Cerebellar cortex (tissue), 1 donor: ENCODE measurements at places on chromosomes 3 and 15.

- DNase-seq = no peak
Observed at GRCh38 chr15:96237002-96237401, 93.5 kb upstream of the NR2F2 start.

DNA sequence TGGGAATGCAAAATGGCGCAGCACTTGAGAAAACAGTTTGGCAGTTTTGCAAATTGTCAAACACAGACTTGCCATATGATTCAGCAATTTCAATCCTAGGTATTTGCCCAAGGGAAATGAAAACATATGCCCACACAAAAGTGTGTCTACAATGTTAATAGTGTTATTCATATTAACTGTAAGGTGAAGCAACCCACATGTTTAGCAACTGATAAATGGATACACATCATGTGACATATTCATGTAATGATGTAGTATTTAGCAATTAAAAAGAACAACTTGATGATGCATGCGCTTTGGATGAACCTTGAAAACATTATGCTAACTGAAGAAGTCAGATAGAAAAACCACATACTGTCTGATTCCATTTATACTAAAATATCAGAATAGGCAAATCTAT is 539.0 kb upstream of the PPP2R3A start:
- DNase-seq = no peak

DNA sequence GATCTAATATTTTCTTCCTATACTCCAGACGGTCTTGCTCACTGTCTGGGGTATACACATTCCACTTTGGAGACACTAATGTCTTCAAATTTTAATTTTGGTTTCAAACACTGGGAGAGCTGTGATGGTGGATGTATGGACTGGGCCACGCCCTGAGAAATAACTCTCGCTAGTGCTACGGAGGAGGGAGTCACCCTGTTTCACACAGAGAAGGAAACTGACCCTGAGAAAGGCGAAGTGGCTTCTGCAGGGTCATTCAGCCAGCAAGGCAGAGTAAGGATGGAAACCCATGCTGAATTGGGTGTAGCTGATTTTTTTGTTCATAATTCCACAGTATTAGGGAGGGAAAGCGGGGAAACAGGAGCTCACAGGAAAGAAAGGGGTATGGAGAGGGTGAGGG is 8.6 kb upstream of the SKIC8 start:
- DNase-seq = no peak

DNA sequence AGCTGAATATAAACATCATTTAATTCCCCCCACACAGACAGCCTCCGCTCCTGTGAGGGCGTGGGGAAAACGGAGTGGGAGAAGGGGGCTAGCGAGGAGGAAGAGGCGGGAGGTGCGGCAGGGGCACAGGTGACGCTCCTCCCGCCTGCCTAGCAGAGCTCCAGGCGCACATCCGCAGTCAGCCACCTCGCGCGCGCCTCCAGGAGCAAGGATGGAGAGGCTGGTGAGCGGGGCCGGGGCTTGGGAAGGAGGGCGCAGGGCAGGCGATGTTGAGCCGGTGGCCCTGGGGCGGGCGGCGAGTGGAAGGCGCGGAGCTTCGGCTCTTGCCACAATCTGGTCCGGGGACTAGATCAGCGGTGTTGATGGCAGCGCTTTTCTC is at the start of gene CD200:
Gene CD200, plus strand, starts transcription at position 155 of the 379 bp plus-strand sequence. Its CDS starts 57 bp downstream, at position 212.
- peak; percentile 78 for DNase-seq

DNA sequence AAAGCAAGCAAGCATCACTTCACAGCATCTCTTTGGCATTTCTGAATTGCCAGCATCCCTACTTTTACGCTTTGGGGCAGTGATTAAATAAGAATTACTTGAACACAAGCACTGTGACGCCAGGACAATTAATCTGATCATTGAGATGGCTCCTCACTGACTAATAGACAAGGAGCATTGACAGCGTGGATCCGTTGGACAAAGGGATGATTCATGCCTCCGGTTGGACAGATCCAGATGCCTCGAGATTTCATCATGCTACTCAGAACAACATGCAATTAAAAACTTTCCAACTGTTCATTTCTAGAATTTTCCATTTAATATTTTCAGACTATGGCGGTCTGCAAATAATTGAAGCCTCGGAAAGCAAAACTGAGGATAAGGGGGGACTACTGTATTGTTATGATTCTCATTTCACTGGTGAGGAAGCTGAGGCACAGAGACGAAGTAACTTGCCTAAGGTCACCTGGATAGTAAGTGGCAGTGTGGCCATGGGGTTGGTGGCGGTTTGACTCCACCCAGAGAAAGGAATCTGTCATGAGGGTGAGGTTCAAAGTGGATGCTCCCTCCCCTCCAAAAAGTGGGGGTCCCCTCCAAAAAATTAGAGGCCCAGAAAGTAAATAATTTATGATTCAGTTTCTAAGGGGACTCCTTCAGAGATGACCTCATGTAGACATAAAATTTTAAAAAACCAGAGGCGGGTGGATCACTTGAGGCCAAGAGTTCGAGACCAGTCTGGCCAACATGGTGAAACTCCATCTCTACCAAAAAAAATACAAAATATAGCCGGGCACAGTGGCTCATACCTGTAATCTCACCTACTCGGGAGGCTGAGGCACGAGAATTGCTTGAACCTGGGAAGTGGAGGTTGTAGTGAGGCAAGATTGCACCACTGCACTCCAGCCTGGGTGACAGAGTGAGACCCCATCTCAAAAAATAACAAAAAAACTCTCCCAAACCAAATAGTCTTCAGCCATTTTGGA is 12.3 kb upstream of the PGPEP1L start:
- DNase-seq = no peak
